CD8-positive, alpha-beta memory T cell (primary cell): ENCODE measurements at places on chromosomes 7 and 10.
A peak's percentile ranks its signal among the peaks of the same experiment; 100 is the strongest.

DNA sequence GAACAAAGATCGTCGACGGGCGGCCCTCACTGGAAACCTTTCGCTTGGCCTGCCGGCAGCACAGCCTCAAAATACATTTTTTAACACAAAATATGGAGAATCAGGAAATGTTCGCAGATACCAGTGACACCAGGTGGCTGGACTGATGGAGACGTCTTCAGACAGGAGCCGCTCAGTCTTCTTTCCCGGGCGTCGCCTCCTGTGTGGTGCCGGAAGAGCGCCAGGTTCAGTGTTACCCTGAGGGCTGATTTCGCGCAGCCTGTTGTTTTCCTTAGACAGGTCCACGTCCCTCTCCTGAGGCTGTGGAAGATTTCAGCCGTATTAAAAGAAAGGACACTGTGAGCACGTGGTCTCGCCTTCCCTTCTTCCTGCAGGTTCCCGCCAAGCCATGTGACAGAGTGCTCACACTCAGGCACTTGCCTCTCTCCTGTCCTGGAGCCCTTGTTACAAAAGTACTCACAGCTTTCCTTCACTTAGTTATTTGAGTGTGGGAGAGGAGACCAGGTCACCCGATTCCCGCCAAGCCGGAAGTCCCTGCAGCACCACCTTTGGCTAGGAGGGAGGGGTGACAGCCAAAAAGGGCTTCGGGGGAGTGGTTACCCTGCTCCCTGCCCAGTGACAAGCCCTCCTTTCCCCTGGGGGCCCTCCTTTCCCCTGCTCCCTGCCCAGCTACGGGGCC is 21.7 kb upstream of the PWWP2B start:
- H3K4me3 ChIP-seq = no peak overlapping the region
- H3K36me3 ChIP-seq = no peaks in the 10 kb centered on the region
- DNase-seq = no peak
- peaks cover 4% of the 10 kb centered on the region for H3K4me1 ChIP-seq
- no peak overlapping the region for H3K27ac ChIP-seq
- H3K27me3 ChIP-seq = no peaks in the 10 kb centered on the region

GRCh38 chr7:116540743-116541142 is 15.9 kb downstream of the CAV1 start:
- H3K36me3 ChIP-seq = no peaks in the 10 kb centered on the region
- no peaks in the 10 kb centered on the region for H3K4me1 ChIP-seq
- no peak overlapping the region for H3K27ac ChIP-seq

- H3K4me3 ChIP-seq = no peak overlapping the region
- DNase-seq = no peak
- no peaks in the 10 kb centered on the region for H3K36me3 ChIP-seq
- H3K27me3 ChIP-seq = no peaks in the 10 kb centered on the region
- H3K4me1 ChIP-seq = no peaks in the 10 kb centered on the region
Observed at GRCh38 chr10:13018171-13018570, 16.7 kb upstream of the CCDC3 start.

DNA sequence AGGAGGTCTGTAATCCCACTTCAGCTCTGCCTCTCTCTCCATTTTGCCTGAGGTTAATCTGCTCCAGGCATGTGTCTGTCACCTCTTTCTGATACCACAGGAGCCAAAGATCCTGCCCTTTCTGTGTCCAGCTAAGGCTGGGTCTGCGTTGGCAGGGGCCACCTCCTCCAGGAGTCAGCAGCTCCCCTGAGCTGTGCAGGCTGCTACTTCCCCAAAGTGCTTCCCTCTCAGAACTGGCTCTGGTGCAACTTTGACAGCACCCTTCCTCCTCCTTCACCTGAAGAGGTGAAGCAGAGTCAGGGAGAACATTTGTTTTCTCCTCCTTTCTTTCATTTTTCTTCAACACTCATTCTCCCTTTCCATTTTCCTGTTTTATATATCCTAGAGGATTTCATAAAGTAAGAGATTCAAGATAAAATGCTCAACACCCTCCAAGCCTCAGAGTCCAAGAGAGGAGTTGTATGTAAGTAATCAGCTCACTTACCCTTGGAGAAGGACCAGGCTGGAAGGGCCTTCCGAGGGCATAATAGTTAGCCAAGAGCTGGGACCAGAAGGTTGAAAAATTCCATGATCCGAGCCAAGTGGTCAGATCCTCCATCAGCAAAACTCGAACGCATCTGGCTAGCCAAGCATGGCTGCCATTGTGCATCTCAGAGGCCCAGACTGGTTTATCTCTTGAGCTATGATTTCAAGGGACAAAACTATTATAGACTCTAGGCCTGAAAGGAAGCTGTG is 257.3 kb downstream of the PTEN start:
- H3K27me3 ChIP-seq = no peaks in the 10 kb centered on the region
- H3K36me3 ChIP-seq = no peaks in the 10 kb centered on the region
- no peak for DNase-seq

GRCh38 chr10:48465860-48466521 is 138.9 kb downstream of the ARHGAP22 start:
- H3K27me3 ChIP-seq = no peaks in the 10 kb centered on the region
- no peak for DNase-seq
- no peaks in the 10 kb centered on the region for H3K36me3 ChIP-seq
- no peak overlapping the region for H3K27ac ChIP-seq
- no peaks in the 10 kb centered on the region for H3K4me1 ChIP-seq

GRCh38 chr7:151628846-151629604 is 109.3 kb upstream of the RHEB start:
- H3K36me3 ChIP-seq = no peaks in the 10 kb centered on the region
- peaks cover 21% of the 10 kb centered on the region for H3K4me1 ChIP-seq
- no peak for DNase-seq

GRCh38 chr7:55211726-55212125 is 153.4 kb upstream of the LANCL2 start:
- no peaks in the 10 kb centered on the region for H3K4me1 ChIP-seq
- no peak for DNase-seq
- no peak overlapping the region for H3K4me3 ChIP-seq
- no peaks in the 10 kb centered on the region for H3K36me3 ChIP-seq
- H3K27me3 ChIP-seq = no peaks in the 10 kb centered on the region
- no peak overlapping the region for H3K27ac ChIP-seq

DNA sequence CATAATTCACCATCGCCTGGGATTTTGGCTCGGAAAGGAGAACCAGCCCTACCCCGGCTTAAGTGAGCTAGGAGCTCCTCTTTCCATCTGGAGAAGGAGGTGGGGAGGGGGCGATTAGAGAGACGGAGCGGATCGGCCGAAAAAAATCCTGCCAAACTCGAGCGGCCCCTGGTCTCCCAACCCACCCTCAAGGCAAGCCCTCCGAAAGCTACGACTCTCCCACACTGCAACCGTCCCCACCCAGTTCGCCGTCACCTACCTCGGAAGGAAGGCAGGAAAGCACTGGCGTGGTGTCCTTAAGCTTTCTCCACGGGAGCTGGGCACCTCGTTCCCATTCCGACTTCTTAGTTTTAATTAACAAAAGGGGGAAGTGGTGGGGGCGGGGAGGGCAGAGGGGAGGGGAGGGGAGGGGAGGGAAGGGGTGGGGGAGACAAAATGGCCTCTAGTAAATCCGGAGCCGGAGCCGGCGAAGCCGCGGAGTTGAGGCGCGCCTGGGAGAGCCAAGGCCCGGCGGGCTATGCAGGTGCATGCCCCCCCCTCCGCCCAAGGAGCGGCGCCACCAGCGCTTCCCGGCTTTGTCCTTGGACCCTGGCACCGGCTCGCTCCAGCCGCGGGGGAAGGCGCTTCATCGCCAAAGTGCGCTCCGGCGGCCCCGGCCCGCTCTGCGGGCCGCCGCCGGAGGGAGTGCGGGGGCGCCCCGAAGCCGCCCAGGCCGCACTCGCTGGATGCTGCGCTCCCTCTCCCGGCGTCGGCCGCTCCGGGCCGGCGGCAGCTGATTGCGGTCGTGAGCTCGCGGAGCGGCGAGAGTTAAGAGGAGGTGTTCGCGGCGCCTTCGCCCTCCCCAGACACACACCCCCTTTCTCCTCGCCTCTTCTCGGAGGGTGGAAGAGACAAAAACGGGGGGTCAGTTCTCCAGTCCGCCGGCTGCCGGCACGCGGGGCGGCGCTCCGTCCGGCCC is at the start of gene LRRC4:
LRRC4 (minus strand) TSS at position 784 of the 958 bp plus-strand sequence. CDS start 797 bp downstream, outside the sequence.
- H3K27me3 ChIP-seq = no peaks in the 10 kb centered on the region
- peak within 1 kb of the TSS; percentile 34 for H3K4me3 ChIP-seq
- no peak within 1 kb of the TSS for H3K27ac ChIP-seq
- H3K36me3 ChIP-seq = peaks cover 5% of the 10 kb centered on the region

GRCh38 chr10:72720814-72721660 is 29.1 kb downstream of the MCU start:
- no peak overlapping the region for H3K27ac ChIP-seq
- H3K4me1 ChIP-seq = no peaks in the 10 kb centered on the region
- H3K36me3 ChIP-seq = no peaks in the 10 kb centered on the region
- H3K4me3 ChIP-seq = no peak overlapping the region

GRCh38 chr10:71126432-71126831 is 85.9 kb upstream of the UNC5B start:
- no peaks in the 10 kb centered on the region for H3K4me1 ChIP-seq
- DNase-seq = no peak
- H3K27me3 ChIP-seq = no peaks in the 10 kb centered on the region
- no peak overlapping the region for H3K27ac ChIP-seq

DNA sequence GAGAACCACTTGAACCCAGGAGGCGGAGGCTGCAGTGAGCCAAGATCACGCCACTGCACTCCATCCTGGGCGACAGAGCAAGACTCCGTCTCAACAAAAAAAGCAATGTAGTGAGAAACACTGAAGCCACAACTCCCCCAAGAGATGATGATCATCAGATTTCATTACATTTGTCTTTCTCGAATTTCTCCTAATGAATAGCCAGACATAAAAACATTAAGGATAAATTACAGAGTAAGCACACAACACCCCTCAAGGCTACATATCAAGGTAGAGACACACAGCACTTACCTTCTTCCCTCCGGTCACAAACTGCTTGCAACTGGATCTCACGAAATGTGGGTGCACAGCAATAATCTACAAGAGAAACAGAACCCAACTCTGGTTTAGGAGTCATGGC is 91.5 kb downstream of the VPS41 start:
- no peaks in the 10 kb centered on the region for H3K27me3 ChIP-seq
- no peak overlapping the region for H3K4me3 ChIP-seq
- H3K27ac ChIP-seq = no peak overlapping the region
- DNase-seq = no peak
- no peaks in the 10 kb centered on the region for H3K36me3 ChIP-seq
- H3K4me1 ChIP-seq = no peaks in the 10 kb centered on the region

- no peak for DNase-seq
- H3K36me3 ChIP-seq = no peaks in the 10 kb centered on the region
- H3K4me1 ChIP-seq = no peaks in the 10 kb centered on the region
- no peak overlapping the region for H3K4me3 ChIP-seq
- no peaks in the 10 kb centered on the region for H3K27me3 ChIP-seq
Observed at GRCh38 chr10:11794566-11794965, 28.6 kb upstream of the PROSER2 start.

DNA sequence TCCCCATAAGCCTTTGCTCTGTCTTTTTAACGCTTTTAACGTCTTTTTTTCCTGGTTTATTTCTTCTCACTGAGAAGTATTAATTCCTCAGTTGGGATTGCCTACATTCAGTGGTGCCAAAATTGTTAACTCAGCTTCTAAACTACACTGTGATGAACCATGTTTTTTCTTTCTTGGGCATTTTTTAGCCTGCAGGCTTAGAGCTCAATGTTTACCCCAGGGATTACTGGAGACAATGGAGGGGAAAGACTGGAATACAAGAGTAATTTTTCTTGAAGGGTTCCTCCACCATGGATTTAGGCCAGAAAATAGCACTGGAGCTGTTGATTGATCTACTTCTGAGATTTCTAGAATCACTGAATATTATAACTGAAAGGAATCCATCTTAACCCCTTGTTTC is 19.8 kb downstream of the STAMBPL1 start:
- H3K27me3 ChIP-seq = no peaks in the 10 kb centered on the region
- H3K4me3 ChIP-seq = no peak overlapping the region
- H3K27ac ChIP-seq = no peak overlapping the region
- no peak for DNase-seq
- peaks cover 42% of the 10 kb centered on the region for H3K4me1 ChIP-seq
- peaks cover 24% of the 10 kb centered on the region for H3K36me3 ChIP-seq

DNA sequence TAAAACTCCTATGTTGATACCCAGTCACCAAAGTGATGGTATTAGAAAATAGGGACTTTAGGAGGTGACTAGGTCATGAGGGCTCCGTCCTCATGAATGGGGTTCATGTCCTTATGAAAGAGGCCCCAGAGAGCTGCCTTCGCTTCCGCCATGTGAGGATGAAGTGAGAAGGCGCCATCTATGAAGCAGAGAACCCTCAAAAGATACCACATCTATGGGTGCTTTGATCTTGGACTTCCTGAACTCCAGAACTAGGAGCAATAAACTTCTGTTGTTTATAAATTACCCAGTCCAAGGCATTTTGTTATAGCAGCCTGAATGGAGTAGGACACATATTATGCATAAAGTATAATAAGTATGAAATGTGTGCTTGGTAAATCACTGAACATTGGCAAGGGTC is 8.1 kb upstream of the PDSS1 start:
- no peak overlapping the region for H3K4me3 ChIP-seq
- no peaks in the 10 kb centered on the region for H3K36me3 ChIP-seq
- H3K27me3 ChIP-seq = no peaks in the 10 kb centered on the region
- no peak for DNase-seq

DNA sequence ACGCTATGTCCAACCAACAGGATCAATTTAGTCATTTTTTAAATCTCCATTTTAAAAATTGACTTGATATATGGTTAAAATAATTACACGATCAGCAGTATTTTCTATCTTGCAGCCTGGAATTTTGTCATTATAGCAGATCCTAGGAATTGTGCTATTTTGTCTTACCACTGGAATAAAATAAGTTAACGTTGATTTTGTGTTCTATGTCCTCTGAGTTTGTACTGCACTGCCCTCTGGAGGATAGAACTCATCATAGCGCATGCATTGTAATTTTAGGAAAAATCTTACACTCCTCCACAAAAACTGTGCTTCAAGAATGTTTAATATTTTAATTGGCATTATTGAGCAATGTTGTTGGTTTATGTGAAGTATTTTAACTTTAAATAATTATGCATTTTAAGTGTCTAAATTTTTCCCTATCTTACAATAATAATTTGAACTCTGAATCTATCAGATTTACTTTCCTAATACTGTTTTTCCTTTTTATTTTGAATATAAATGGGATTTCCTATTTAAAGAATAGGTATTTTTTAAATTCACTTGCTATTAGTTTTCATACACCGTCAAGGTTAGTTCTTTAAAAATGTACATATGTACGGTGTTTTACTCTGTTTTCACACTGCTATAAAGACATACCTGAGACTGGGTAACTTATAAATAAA is 220.1 kb downstream of the PPP1R3A start:
- no peaks in the 10 kb centered on the region for H3K27me3 ChIP-seq
- DNase-seq = no peak
- no peak overlapping the region for H3K27ac ChIP-seq
- no peaks in the 10 kb centered on the region for H3K36me3 ChIP-seq
- no peak overlapping the region for H3K4me3 ChIP-seq

- no peaks in the 10 kb centered on the region for H3K36me3 ChIP-seq
- no peaks in the 10 kb centered on the region for H3K4me1 ChIP-seq
- H3K4me3 ChIP-seq = no peak overlapping the region
- DNase-seq = no peak
- H3K27me3 ChIP-seq = no peaks in the 10 kb centered on the region
Observed at GRCh38 chr7:46155367-46155766, 234.3 kb upstream of the IGFBP3 start.

DNA sequence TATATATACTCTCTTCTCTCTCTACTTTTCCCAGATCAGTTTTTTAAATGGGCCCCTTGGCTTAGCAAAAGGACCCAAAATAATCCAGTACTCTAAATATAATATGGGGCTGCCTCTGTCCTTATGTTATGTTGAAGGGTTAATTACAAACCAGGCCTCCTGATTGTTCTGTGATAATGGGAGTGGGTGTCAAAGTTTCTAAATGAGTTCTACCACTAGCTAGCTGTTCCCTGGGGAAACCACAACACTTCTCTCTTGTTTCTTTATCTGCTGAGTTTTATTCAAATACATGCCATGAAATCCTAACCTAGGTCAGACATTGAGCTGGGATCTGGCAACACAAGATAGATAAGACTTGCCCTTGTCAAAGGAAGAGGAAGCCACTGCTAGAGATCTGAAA is 3.8 kb downstream of the HTR5A start:
- no peaks in the 10 kb centered on the region for H3K27me3 ChIP-seq
- H3K36me3 ChIP-seq = no peaks in the 10 kb centered on the region
- no peak overlapping the region for H3K4me3 ChIP-seq
- no peak overlapping the region for H3K27ac ChIP-seq
